ENCODE measurements at places on chromosomes 5 and 9. TPM values are rescaled to one million over a fixed set of nuclear protein-coding genes. Genes with fewer than 3 reads are reported as not detected.

TMEFF1 gene
- total RNA-seq = 0.81 TPM

SOHLH1 gene
- total RNA-seq = not detected

- no peak for ATAC-seq
These were observed 52.1 kb downstream of the BARX1 start for GRCh38 chr9:93902780-93903655.

DNA sequence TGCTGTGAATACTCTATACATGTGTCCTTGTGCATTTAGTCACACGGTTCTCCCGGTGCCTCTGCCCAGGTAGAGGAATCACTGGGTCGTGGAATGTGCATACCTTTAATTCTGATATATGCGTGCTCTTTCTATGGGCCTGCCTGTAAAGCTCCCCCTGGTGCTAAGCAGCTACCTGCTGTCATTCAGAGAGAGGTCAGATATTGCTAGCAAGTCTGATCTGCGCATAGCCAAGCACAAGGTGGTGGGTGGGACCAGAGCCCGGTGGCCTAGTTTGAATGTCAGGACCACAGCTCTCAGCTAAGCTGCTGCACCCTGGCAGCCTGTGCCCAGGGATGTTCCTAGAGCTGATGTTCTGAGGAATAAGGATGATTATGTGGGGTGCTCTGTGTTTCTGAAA, 33.4 kb downstream of the TJP2 start:
- no peak for ATAC-seq

GRCh38 chr5:138752341-138752950, 779 bp upstream of the CTNNA1 start:
- no peak for ATAC-seq

SPATA31D4 gene
- not detected for total RNA-seq

ARRDC3 gene
- total RNA-seq = 47.0 TPM

GRCh38 chr5:9559965-9560364, 14.1 kb upstream of the SEMA5A start:
- no peak for ATAC-seq

DNA sequence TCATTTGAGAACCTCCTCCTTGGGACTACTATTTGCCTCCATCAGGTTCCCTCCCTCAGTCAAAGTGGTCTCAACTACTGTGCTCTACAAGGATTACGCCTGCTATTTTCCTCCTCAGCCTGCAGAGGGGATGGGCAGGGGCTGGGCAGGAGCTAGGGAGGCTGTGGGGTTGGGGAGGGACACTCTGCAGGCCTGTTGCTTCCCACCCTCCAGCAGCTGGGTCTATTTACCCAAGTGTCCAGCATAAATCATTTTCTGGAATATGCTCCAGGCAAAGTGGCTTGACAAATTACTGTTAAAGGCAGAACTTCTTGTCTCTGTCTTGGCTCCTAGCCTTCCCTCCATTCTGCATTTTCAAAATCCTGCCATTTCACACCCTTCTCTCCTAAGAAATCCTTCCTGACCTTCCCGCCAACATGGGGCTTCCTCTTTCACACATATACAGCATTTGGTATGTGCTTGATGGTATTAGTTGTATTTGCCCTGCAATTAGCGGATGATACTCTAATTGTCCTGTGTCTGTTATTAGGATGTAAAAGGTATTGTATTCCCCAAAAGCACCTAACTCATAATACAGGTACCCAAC, 106.7 kb downstream of the EFNA5 start:
- no peak for ATAC-seq

DNA sequence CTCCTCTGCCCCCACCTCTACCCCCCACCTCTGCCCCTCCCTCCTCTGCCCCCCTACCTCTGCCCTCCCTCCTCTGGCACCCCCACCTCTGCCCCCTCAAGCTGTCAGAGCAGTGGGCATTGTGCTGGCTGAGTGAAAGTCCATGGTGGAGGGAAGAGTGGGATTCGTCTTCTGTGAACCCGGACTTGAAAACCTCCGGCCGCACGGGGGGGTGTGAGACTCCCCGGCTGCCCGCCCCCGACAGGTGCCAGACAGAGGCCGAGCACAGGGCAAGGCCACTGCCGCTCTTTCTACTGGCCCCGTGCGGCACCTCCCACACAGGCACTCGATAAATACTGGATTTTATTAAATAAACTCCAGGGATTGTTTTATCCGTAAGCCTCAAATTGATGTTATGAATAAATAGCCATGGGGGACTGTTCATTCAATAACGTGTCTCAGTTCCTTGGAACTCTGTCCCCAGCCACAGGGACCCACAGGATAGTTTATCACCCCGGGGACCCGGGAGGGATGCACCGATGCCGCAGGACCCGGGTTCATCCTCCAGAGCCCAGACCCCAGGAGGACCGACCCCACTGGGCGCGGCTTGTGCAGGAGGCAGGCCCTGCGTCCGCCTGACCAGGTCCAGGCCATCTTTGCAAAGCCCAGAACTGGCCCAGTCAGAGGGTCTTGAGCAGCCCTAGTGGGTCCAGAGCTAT, 2.6 kb upstream of the QRFP start:
- no peak for ATAC-seq

DNA sequence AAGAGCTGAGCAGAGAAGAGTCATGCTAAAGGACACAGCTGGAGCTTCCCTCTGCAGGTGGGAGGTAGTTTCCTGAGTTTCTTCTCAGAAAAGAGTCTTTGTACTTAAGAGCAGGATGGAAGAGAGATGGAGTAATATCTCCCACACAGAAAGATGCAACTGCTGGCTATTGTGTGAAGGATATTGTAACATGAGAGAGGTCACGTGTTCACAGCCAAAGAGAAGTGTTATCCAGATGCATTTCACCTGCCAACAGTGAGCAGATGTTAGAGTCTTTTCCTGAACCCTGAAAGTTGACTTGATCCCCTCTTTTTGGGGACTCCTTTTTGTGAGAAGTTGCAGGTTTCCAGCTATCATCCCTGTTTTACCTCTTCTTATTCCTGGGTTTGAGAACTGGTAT, 14.0 kb upstream of the TRIO start:
- no peak for ATAC-seq

IFNA2 gene
- total RNA-seq = not detected

FOXB2 gene
- not detected for total RNA-seq

GRCh38 chr9:20250791-20251190, 371.5 kb downstream of the MLLT3 start:
- no peak for ATAC-seq
